ENCODE measurements at places on chromosomes 4 and X. TPM values are rescaled to one million over a fixed set of nuclear protein-coding genes. Genes with fewer than 3 reads are reported as not detected.

The GAGE1 gene
- not detected for total RNA-seq

DNA sequence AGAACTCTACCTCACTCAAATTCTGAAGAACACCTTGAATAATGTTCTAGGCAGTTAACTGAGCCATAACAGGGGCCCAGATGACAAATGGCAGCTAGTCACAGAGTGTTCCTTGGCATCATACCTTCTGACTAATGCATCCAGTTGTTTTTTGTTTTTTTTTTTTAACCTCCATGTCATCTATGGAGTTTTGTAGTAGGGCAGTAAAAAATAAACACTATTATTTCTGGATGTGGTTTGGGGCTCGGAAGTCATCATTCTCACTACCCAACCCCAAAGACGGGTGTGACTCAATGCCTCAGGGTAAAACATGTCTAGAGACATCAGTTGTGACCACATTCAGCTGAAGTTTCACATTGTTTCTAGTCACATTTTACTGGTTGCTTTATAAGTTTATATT lies 31.2 kb upstream of the MCF2 start:
- peaks cover 5% of the 10 kb centered on the region for H3K4me1 ChIP-seq
- H3K36me3 ChIP-seq, result no peaks in the 10 kb centered on the region
- no peak overlapping the region for H3K27ac ChIP-seq
- peak; percentile 63 for DNase-seq
- H3K4me3 ChIP-seq, result no peak overlapping the region

DNA sequence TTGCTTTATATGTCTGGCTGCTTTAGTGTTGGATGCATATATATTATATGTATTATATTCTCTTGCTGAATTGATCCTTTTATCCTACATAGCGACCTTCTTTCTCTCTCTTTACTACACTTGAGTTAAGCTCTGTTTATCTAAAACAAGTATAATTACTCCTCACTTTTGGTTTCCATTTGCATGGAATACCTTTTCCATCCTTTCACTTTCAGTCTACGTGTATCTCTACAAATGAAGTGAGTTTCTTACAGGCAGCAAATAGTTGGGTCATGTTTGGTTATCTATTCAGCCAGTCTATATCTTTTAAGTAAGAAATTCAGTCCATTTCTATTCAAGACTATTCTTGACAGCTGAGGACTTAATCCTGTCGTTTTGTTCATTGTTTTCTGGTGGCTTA lies 167.5 kb upstream of the USP38 start:
- no peak overlapping the region for H3K27ac ChIP-seq
- no peaks in the 10 kb centered on the region for H3K4me1 ChIP-seq
- H3K36me3 ChIP-seq, result no peaks in the 10 kb centered on the region
- H3K27me3 ChIP-seq, result no peaks in the 10 kb centered on the region

DNA sequence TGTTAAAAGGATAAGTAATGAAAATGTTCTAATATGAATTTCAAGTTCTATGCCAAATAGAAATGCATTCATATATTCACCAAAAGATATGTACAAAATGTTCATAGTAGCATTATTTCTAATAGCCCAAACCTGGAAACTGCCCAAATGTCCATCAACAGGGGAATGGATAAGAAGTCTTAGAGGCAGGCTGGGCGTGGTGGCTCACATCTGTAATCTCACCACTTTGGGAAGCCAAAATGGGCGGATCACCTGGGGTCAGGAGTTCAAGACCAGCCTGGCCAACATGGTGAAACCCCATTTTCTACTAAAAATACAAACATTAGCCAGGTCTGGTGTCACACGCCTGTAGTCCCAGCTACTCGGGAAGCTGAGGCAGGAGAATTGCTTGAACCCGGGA lies 2.3 kb upstream of the HPRT1 start:
- H3K27me3 ChIP-seq, result no peaks in the 10 kb centered on the region
- H3K4me3 ChIP-seq, result no peak overlapping the region
- H3K36me3 ChIP-seq, result no peaks in the 10 kb centered on the region
- no peak overlapping the region for H3K27ac ChIP-seq

The RBM41 gene
- total RNA-seq, result 20.4 TPM

- no peaks in the 10 kb centered on the region for H3K36me3 ChIP-seq
- H3K27me3 ChIP-seq, result no peaks in the 10 kb centered on the region
- H3K4me3 ChIP-seq, result peak overlapping the region; percentile 71
- peak overlapping the region; percentile 77 for H3K27ac ChIP-seq
- peaks cover 22% of the 10 kb centered on the region for H3K4me1 ChIP-seq
- no peak for DNase-seq
Observed at GRCh38 chrX:150364347-150365050, 1.4 kb downstream of the MAMLD1 start.

The PDGFC gene
- 188 TPM for total RNA-seq

- H3K36me3 ChIP-seq, result no peaks in the 10 kb centered on the region
- DNase-seq, result no peak
- H3K27ac ChIP-seq, result no peak overlapping the region
- H3K4me1 ChIP-seq, result no peaks in the 10 kb centered on the region
Observed at GRCh38 chr4:2362266-2363055, 56.0 kb downstream of the ZFYVE28 start.

- no peak overlapping the region for H3K27ac ChIP-seq
- H3K4me3 ChIP-seq, result no peak overlapping the region
- H3K27me3 ChIP-seq, result no peaks in the 10 kb centered on the region
Observed at GRCh38 chrX:155899366-155899765, 18.2 kb downstream of the VAMP7 start.

DNA sequence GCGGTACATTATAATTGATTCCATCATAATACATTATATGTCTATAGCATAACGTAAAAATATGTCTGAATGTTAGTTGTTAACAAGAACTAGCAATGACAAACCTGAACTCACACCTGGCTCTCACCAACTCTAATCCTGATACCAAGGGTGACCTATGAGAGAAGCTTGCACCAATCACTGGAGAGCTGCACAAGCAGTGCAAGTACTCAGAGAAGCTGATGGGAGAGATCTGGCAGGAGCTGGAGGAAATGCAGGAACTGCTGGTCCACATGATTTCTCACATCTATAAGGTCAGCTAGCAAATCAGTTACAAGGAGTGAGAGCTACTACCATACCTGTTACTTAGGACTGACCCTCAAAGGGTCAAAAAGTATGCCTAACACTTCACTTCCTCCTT lies 74.8 kb downstream of the RAB28 start:
- H3K4me3 ChIP-seq, result no peak overlapping the region
- DNase-seq, result no peak
- no peaks in the 10 kb centered on the region for H3K27me3 ChIP-seq
- H3K27ac ChIP-seq, result no peak overlapping the region
- H3K4me1 ChIP-seq, result no peaks in the 10 kb centered on the region

DNA sequence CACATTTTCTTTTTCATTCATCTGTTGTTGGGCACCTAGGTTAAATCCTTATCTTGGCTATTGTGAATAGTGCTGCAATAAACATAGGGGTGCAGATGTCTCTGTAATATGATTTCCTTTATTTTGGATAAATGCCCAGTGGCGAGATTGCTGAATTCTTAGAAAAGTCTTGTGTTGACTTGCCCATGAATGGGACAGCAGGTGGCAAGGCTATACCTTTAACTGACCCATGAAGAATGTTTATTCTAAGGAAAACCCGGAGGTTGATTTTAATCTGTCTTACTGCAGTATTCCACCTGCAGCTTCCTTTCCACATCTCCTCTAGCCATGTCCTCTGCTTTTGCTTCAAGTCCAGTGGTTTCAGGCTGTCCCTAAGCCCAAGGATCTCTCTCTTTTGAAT lies 220.6 kb downstream of the SNCA start:
- H3K4me3 ChIP-seq, result no peak overlapping the region
- H3K27me3 ChIP-seq, result no peaks in the 10 kb centered on the region
- no peak for DNase-seq
- H3K36me3 ChIP-seq, result no peaks in the 10 kb centered on the region
- no peak overlapping the region for H3K27ac ChIP-seq

The MRFAP1 gene
- 278 TPM for total RNA-seq

The MOB1B gene
- 40.6 TPM for total RNA-seq

DNA sequence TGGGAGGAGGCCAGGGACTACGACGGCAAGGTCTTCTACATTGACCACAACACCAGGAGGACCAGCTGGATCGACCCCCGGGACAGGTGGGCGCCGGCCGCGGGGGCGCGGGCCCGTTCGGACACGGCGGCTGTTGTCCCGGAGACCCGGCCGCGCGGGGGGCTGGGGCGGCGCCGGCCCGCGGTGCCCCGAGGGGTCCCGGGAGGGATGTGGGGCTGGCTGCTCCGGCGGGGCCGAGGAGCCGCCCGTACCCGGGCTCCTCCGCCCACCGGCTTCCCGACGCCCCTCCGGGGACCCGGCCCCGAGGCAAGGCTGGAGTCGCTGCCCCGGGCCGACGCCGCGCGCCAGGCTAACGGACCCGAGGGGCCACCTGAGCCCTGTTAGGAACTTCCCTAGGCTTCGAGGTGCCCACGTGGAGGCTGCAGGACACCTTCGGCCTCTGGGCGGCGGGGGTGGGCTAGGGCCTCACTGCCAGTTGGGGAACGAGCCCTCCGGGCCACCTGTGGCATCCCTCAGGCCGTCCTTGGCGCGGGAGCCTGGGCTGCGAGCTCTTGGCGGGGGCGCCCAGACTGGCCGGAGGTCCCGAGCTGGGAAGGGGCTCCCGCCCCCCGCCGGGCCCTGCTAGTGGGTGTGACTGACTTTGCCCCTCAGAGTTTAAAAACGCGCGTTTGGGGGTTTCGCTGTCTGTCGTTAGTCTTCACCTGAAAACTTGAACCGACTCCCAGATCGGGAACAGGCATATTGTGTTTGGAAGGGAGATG lies 660 bp downstream of the WWC2 start:
- H3K27me3 ChIP-seq, result no peaks in the 10 kb centered on the region
- peaks cover 10% of the 10 kb centered on the region for H3K4me1 ChIP-seq
- H3K27ac ChIP-seq, result peak overlapping the region; percentile 91

The GNRHR gene
- not detected for total RNA-seq

The CNOT6L gene
- total RNA-seq, result 34.0 TPM

The PYURF gene
- 51.6 TPM for total RNA-seq

DNA sequence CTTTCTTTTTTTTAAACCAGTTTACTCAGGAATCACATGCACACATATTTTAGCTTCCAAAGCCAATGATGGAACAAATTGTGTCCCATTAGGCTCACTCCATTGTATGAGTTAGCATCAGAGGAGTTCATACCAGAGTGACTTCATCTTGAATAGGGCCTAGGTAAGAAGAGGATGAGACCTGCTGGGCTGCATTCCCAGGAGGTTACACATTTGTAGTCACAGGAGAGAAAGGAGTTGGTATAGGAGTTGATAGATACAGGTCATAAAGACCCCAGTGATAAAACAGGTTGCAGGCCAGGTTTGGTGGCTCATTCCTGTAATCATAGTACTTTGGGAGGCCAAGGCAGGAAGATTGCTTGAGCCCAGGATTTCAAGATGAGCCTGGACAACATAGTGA lies 9.3 kb downstream of the PDGFRA start:
- no peak overlapping the region for H3K4me3 ChIP-seq
- no peak overlapping the region for H3K27ac ChIP-seq
- no peaks in the 10 kb centered on the region for H3K36me3 ChIP-seq
- H3K27me3 ChIP-seq, result no peaks in the 10 kb centered on the region

GRCh38 chrX:118666521-118666920 lies 60.9 kb upstream of the IL13RA1 start:
- H3K27me3 ChIP-seq, result no peaks in the 10 kb centered on the region
- no peak overlapping the region for H3K4me3 ChIP-seq
- H3K36me3 ChIP-seq, result no peaks in the 10 kb centered on the region
- no peak for DNase-seq
- no peaks in the 10 kb centered on the region for H3K4me1 ChIP-seq
- H3K27ac ChIP-seq, result no peak overlapping the region

DNA sequence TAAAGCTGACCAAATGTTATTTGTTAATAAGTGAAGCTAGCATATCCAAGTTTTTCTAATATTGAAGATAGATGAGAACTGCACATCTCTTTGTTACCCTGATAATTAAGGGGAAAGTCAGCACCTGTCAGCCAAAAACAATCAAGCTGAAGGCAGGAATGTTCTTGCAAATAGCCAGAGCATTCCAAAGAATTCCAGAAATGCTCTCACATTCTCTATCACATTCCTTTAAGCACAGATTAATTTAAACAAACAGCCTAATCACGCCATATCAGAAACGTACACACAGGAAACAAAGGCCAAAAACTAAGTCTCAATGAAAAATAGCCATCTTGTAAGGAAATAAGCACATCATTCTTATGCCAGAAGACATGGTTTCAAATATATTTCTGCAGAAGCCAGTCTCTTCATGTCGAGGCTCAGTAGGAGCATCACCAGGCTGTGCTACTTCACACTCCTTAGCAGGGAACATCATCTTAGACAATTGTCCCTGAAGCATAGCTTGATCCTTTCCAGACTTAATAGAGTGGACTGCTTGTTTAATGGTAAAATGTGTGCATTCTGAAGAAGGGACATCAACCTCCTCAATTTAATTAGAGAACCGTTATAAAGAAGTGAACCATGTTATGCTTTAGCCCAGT lies 252.9 kb upstream of the TTC29 start:
- H3K36me3 ChIP-seq, result no peaks in the 10 kb centered on the region
- no peak overlapping the region for H3K27ac ChIP-seq
- no peak overlapping the region for H3K4me3 ChIP-seq
- DNase-seq, result peak; percentile 59
- H3K27me3 ChIP-seq, result no peaks in the 10 kb centered on the region

DNA sequence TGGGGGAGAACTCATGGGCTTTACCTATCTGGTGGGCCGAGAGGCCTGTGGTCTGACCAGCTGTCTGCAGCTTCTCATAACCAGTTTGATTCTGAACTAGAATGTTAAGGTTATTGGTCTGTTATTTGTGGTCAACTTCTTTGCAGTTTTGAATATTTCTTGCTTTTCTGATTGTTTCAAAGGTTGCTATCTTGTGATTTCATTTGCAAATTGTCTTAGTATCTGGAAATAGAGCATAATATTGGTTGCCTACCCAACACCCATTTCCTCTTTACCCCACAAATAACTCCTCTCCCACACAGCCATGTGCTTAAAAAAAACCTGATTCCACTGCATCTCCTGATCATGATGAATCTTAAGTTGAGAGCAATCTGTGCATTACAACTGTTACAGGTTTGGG lies 39.1 kb upstream of the BMP2K start:
- no peaks in the 10 kb centered on the region for H3K36me3 ChIP-seq
- DNase-seq, result no peak
- H3K27me3 ChIP-seq, result no peaks in the 10 kb centered on the region
- H3K4me1 ChIP-seq, result no peaks in the 10 kb centered on the region
- no peak overlapping the region for H3K4me3 ChIP-seq

DNA sequence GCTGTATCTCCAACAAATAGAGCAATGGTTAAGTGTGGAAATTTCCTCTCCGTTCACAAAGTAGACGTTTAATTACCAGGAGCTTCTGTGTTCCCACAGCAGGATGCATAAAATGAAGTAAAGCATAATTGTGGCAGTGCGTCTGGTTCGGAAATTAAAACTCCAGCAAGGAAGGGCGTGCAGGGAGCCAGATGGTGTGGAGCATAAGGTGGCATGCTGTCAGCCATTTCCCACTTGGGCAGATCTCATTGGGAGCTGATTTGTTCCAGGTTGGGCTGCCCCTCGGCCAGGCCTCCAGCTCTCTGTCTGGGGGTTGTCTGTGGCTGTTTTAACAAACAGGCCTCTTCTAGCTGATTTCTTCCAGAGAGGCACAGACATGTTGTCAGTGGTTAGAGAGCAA lies 182.1 kb upstream of the CLNK start:
- H3K36me3 ChIP-seq, result no peaks in the 10 kb centered on the region
- DNase-seq, result no peak
- no peaks in the 10 kb centered on the region for H3K4me1 ChIP-seq
- H3K27me3 ChIP-seq, result no peaks in the 10 kb centered on the region

GRCh38 chr4:1984406-1985191 lies 24.2 kb downstream of the NELFA start:
- DNase-seq, result no peak
- H3K27me3 ChIP-seq, result no peaks in the 10 kb centered on the region
- peaks cover 22% of the 10 kb centered on the region for H3K36me3 ChIP-seq
- H3K4me3 ChIP-seq, result no peak overlapping the region
- no peak overlapping the region for H3K27ac ChIP-seq
